ENCODE measurements at places on chromosomes 5 and 9. TPM values are rescaled to one million over a fixed set of nuclear protein-coding genes. Genes with fewer than 3 reads are reported as not detected.

DNA sequence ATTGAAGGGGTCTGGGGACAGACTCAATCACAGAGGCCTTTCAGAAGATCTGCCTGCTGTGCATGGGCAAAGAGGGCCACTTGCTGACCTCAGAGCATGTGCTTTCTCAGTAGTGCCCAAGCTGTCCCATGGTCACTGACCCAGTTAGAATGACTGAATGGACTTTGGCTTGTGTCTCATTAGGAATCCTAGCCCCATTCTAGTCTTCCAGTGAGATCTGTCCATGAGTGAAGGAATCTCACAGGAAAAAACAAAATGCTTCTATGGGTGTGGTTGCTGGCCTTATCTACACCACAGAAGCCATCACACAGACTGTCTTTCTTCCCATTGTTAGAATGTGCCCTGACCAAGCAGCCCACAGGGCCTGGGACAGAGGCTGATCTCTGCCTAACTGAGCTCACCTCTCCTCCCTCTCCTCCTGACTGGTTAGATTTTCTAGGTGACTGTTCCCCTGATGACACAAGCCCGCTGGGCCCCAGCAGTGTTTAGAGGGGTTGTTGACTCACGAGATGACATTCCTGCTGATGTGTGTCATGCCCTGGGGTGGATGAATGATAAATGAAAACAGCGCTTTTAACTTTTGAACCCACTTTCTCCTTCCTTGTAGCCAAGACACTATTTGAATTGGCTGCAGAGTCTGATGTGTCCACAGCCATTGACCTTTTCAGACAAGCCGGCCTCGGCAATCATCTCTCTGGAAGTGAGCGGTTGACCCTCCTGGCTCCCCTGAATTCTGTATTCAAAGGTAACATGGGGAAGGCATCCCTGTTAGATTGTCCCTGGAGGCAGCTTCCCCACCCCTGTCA lies 24.8 kb downstream of the TGFBI start:
- no peak for DNase-seq

DNA sequence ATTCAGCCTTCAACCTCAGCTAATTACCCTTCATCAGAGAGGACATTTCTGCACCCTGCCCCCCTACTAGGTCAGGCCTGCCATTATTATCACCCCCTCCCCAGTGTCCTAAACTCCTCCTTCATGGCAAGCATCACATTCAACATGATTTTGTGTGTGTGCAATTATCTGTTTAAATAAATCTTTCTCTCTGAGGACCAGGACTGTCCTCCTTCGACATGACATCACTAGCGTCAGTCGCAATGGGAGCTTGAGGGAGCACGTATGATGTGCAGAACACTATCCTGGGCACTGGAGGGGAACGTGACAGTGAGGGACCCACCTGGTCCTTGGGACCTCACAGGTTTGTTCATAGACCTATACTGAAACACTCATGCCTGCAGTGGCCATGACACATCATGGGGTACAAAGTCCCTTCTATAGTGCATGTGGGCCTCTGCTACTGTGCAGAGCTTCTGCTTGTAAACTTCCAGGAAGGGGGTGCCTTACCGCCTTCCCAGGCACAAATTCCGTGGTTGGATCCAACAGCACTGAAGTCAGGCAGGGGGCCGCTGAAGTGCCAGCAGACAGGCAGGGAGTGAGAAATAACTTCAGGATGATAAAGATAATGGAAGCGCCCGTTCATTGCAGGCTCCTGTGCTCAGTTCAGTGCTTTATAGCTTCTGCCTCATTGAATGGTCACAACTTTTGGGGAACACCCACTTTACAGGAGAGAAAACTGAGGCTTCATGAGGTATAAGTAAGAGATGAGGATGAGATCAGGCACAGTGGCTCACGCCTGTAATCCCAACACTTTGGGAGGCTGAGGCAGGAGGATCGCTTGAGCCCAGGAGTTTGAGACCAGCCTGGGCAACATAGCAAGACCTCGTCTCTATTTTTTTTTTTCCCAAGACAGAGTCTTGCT lies 36.0 kb upstream of the STXBP1 start:
- DNase-seq: no peak

GRCh38 chr5:68285075-68285840 lies 69.7 kb downstream of the PIK3R1 start:
- DNase-seq: no peak

FAM163B gene
- not detected for total RNA-seq

THG1L gene
- 19.5 TPM for total RNA-seq

PHAX gene
- 51.4 TPM for total RNA-seq
